ENCODE measurements at places on chromosomes 16 and 17.

DNA sequence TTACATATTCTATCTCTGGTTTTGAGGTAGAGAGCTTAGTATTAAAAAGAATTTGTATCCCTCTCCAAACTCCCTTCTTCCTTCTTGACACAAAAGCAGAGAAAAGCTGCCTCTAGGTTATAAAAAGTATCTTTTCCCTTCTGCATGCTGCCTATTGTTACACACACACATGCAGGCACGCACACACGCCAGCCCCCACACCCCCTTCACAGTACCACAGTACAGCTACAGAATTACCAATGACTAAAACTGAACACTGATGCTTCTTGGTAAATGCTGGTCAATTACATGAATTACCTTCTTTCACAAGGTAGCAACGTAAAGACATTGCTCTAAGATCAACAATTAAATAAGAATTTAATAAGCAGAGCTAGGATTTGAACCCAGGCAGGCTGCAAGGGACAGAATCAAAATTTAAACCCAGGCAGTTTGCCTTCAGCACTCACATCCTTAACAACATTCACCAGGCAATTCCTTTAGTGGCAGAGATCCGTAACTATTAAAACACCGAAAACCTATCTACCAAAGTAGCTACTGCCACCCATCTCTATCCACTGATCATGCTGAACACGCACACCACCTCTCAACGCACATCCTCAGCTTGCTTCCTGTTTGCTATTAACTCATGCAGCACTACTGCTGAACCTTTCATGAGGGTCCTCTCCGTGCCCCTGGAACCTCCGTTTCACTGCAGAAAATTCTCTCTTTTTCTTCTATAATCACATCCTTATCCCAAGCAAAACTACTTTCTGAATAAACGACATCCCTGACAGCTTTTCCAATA lies 37.8 kb downstream of the YWHAE start:
- DNase-seq = no peak

- DNase-seq = no peak
Observed at GRCh38 chr16:55568207-55568606, 1.7 kb downstream of the CAPNS2 start.

GRCh38 chr16:63287401-63287800 lies 1251.2 kb upstream of the CDH8 start:
- no peak for DNase-seq

DNA sequence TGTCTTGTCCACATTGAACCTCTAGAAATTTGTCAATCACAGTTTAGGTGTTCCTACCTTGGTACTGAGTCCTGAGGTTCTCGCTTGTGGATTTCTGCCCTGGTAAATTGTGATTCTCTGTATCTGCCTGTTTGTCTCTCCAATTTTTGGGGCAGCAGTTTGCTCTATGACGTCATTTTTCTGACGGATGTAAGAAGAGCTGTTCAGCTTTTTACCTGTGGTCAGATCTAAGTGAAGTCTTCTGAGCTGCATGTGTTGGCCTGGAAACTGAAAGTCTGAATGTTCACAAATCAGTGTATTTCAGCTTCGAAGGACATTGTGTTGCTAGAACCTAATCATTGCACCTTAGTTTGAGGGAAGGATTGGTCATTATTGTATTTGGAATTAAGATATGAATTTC lies 63.4 kb downstream of the BCAS3 start:
- DNase-seq = no peak

- DNase-seq = no peak
Observed at GRCh38 chr16:88881007-88881615, 14.7 kb upstream of the PABPN1L start.

DNA sequence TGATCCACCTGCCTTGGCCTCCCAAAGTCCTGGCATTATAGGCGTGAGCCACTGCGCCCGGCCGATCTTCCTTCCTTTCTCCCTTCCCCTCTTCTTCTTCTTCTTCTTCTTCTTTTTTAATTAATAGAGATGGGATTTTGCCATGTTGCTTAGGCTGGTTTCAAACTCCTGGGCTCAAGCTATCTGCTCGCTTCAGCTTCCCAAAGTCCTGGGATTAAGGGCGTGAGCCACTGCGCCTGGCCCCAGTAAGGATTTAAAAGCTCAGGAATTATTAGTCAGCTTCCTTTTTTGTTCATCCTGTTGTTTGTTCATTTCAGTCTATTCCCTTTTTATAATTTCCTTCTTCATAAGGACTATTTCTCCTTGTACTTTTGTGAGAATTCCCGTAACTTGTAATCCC lies 32.7 kb upstream of the LRRC37A start:
- no peak for DNase-seq

GRCh38 chr16:86868070-86868469 lies 289.7 kb downstream of the FOXL1 start:
- no peak for DNase-seq

GRCh38 chr17:50931144-50931908 lies 65.2 kb upstream of the TOB1 start:
- DNase-seq = peak; percentile 72

- DNase-seq = no peak
Observed at GRCh38 chr16:85286951-85287814, 174.9 kb upstream of the CIBAR2 start.

DNA sequence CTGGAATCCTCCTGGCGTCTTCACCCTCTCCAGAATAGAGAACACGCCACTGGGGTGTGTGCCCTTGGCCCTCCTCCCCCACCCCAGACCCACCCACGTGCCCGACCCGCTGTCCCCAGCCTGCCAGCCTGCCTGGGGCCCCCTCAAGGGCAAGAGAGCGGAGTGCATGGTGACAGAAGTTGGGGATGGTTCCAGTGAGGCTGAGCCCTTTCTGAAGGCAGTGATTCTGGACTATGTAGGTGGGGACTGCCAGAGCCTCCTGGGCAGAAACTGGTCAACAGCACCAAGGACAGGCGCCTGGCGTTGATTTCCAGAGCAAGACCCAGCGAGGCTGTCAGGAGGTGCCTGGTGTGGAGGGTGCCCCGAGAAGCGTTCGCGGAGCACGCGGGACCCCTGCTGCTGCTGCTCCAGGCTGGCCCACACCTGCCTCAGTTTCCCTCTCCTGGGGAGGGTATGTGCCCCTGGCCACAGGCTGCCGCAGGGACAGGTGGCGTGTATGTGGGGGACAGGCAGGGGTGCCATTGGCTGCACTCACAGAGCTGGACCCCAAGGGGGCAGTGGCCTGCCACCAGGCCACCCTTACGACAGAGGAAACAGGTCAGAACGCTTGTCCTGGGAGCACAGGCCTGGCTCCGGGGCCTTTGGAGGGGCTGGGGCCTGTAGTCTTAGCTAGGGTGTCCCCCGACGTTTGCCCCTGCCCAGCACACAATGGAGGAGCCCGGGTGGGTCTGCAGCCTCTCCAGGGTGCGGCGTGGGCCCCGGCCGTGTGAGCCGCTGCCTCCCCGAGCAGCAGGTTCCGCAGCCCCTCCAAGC lies 1.2 kb downstream of the SSTR5 start:
- no peak for DNase-seq
